Neural crest cell (in vitro differentiated cells): ENCODE measurements at places on chromosomes 4 and X.

GRCh38 chrX:17242470-17242869, 132.5 kb upstream of the NHS start:
- DNase-seq, result peak; percentile 66

DNA sequence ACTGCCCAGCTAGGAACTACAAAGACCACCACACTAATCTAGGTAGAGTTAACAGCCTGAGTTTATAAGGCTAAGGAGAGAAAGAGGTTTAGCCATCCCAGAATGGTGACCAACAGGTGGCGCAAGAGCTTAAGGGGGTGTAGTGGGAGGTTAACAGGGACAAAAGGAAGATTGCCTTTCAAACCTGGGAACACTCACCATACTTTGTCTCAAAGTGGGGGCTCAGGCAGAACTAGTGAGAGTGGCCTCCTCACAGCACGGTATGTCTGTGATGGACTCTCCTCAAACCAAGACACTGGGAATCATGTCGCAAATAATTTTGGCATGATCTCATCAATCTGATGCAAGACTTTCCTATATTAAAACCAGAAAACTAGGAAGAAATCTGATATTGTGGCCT, 23.4 kb downstream of the CCNI start:
- peak; percentile 43 for DNase-seq

GRCh38 chr4:42914937-42915336, 22.4 kb downstream of the GRXCR1 start:
- no peak for DNase-seq

DNA sequence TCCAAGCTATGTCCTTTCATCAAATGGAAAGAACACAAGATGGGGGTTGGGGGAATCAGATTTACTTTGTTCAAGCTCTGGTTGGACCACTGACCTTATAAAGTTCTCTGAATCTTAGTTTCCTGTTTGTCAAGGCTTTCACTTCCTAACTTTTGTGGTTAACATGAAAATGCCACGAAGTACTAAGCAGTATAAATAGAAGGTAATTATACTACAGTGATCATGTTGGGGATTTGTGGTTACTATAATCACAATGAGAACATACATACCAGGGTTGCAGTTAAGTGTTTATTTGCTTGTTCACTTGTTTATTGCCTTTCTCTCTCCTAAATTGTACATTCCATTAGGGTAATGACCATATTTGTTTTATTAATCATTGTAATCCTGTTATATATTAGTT, 53.2 kb downstream of the SPRY1 start:
- DNase-seq, result no peak

DNA sequence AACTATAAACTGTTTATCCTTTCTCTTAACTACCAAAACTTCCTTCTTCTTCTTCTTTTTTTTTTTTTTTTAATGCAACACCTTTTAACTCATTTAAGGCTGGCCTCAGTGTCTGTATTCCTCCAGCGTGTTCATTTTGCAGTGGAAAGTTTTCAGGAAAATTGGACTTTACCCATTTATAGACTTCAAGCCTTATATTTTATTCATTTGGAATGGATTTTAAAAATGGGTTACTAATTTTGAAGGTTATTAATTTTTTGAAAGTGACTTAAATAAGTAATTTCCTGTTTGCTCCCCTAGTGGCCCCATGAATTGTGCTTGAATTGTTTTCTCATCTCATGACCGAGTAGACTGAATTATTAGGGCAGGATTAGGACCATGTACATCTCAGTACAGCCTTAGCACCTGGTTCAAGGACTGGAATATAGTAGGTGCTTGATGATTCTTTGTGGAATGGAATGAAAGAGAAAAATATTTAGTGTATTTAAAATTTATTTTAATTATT, 282.7 kb downstream of the ANKRD50 start:
- no peak for DNase-seq

DNA sequence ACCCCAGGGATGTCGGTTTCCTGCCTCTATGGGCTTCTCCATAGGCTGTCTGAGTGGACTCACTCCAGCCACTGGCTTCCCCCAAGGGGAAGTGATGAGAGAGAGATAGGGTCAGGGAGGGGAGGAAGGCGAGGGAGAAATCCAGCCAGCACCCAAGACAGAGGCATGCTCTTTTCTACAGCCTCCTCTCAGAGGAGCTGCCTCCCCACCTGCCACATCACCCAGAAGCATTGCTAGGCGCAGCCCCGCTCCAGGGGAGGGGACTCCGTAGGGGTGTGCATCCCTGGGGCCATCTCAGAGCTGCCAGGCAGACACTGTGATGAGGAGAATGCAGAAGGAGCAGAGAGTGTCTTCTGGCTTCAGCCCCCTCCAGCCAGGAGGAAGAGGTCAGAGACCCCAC, 109.5 kb upstream of the NKX1-1 start:
- DNase-seq, result no peak

GRCh38 chr4:158782551-158783360, 13.9 kb downstream of the FNIP2 start:
- no peak for DNase-seq

DNA sequence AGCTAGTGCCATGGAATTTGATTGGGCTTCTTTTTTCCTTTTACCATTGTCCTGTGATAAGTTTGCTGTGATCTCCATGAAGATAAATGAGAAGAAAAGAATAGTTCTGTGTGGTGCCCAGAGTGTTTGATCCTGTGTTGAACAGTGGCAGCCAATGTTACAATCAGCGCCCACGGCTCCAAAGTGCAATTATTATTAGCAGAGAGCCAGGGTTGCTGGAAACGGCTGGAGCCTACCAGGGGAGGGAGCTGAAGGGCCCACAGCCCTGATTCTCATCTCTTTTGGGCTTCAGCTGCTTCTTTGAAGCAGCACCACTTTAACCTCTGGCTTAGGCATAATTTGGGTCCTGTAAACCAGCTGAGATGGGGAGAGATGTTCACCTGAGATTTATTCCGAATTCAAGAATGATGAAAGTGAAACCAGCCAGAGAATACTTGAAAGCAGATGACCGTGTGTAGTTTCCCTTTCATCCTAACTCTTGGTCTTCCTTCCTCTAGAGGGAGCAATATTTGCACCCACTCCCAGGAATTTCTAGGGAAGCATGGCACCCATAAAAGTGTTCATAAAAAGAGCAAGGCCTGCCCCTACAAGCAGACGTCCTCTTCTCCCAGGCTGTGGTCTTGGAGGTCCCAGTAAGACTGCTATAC, 298.3 kb downstream of the EVC2 start:
- no peak for DNase-seq

- DNase-seq, result no peak
Measured at GRCh38 chr4:132227151-132227856, 921.8 kb upstream of the PCDH10 start.

GRCh38 chr4:170047771-170048354, 21.7 kb upstream of the MFAP3L start:
- DNase-seq, result peak; percentile 59

DNA sequence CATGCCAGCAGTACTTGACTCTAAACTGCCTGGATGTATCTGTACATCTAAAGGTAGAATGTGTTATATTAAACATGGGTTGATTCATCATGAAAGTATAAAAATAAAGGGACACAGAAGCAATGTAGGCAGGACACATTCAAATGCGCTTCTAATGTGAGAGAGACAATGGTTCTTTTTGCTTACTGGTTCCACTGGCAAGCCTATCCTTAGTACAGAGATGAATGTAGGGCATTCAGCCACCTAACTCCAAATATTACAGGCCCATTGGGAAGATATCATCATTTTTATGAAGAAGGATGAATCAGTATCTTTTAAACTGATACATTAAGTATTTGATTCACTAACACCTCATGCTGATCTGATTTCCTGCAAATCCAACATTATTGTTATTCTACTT, 18.0 kb downstream of the CDKL2 start:
- DNase-seq, result no peak

GRCh38 chrX:101191217-101191750, 28.3 kb upstream of the DRP2 start:
- peak; percentile 34 for DNase-seq

- peak; percentile 68 for DNase-seq
Measured at GRCh38 chrX:134026565-134027311, 41.3 kb upstream of the GPC3 start.

DNA sequence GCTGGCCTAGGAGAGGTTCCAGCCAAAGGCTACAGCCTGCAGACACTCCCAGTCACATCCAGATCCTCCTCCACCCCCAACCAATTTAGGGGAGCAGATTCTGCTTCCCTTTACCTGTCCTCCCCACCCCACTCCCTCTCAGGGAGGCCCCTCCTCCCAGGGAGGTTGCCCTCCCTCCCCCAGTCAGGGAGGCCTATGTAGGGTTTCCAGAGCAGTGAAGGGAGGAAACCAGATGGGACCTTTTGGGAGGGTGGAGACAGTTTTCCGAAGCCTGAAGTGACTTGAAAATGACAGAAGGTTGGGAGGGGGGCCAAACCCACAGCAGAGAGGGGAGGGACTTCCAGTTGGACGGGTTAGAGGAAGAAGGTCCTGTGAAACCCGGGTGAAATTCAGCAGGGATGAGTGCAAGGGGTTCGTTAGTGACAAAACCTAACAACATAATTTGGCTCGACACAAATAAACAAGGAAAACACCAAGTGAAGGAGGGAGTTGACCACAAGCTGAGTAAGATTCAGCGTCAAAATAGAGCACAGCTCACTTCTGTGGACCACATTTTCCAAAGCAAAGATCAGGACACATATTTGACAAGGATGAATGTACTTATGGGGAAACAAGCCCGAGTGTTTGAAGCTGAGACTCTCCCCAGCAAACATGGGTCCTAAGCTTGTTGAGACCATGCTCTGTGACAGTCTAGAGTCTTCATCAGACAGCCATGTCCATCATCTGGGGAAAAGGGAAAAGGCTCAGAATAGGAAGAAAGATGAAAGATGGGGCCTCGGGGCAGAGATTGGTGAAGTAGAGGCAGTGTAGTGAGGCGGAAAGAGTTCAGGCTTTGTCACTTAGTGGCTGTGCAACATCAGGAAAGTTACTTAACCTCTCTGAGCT, 46.4 kb downstream of the PRPS1 start:
- no peak for DNase-seq

DNA sequence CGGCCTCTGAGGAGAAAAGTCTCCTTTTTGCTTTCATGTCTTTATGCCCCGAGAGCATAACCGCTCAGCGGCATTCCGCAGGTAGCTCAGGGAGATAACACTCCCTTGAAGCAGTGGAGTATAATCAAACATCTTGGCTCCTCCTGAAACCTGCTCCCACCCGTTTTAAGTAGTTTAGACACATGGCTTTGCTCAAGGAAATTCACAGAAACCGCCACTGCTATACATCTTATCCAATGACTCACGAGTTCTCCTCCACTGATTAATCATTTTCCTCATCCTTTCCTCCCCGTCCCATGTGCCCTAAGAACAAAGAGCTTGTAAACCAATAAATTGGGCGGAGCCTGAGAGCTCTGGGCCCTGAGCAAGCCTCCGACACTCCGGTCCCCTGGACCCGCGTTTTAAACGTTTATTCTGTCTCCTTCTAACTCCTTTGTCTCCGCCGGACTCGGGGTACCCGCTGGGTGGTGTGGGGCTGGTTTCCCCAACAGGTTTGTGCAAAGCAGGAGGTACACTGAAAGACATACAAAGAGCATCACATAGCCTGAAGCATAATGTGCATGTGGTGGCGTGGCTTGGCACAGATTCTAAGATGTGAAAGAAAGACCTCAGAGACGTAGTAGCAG, 401.2 kb downstream of the TLL1 start:
- DNase-seq, result no peak

- no peak for DNase-seq
Measured at GRCh38 chr4:173990869-173991210, 292.6 kb downstream of the FBXO8 start.

- DNase-seq, result no peak
Measured at GRCh38 chrX:82848111-82848510, 660.0 kb upstream of the POU3F4 start.

GRCh38 chr4:106444557-106444956, 76.0 kb upstream of the GIMD1 start:
- no peak for DNase-seq

DNA sequence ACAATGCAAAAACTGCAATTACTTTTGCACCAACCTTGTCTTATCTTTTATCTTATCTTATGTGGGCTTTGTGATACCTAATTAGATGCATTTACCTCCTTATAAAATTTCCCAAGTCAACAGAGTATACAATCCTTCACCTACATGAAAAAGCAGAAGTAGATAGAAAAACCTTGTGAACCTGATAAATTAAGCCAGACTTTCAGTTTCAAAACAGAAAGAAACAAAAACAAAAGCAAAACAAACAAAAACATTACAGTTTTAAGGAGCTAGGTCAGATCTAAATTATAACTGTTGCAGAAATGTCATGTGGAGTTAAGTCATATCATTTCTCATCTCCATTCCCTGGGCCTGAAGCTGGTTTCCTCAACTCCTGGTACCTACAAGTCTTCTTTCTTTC, 24.9 kb upstream of the CXXC4 start:
- no peak for DNase-seq

DNA sequence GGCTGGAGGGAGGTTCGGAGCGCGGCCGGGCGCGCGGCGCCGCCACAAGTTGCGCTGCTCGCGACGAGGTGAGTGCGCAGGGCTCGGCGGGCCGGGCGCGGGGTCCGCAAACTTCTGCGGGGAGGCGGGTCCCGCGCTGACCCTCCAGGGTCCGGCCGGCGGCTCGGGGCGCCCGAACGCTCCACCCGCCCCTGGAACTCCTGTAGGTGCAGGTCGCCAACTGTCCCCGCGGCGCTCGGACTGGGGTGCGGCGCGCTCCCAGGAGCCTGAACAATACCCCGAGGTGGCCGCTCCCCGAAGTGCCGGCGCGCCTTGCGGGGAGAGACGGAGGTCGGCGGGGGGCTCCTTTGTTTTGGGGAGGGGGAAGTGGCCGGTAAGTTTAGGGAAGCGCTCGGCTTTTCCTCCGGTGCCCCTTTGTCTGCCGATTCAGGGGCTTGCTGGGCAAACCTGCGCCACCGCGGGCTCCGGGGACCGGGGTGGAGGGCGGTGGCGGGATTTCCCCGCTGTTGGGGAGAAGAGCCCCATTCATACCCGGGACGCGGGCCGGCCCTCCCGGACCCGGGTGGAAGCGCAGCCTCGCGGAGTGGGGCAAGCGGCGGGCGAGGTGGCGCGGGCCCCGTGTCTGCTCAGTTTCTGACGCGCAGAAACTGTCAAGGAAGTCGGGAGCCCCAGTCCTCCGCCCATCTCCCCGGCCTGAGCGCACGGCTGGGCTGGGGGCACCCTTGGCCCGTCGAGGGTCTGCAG, 694 bp downstream of the TBL1X start:
- DNase-seq, result peak; percentile 7

GRCh38 chrX:9117851-9118250, 83.9 kb upstream of the FAM9B start:
- no peak for DNase-seq

DNA sequence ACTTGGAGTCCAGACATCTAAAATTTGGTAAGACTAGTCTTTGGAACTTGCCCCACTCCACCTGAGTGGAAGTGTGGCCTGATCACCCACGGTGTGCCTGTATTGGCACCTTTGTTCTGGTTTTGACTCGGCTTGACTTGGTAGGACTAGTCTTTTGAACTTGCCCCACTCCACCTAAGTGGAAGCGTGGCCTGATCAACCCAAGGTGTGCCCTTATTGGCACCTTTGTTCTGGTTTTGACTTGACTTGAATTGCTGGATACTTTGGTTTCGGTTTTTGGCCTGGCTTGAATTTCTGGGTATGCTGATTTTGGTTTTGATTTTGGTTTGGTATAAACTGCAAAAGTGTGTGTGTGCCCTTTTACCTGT, 44.7 kb upstream of the UGT2B7 start:
- DNase-seq, result no peak

GRCh38 chr4:25129917-25130316, 30.3 kb downstream of the SEPSECS start:
- DNase-seq, result no peak

GRCh38 chrX:24799078-24799477, 105.4 kb downstream of the POLA1 start:
- no peak for DNase-seq

GRCh38 chr4:37818752-37819151, 7.7 kb upstream of the PGM2 start:
- no peak for DNase-seq
